ENCODE measurements at places on chromosomes 7 and 10.
A peak's percentile ranks its signal among the peaks of the same experiment; 100 is the strongest.

DNA sequence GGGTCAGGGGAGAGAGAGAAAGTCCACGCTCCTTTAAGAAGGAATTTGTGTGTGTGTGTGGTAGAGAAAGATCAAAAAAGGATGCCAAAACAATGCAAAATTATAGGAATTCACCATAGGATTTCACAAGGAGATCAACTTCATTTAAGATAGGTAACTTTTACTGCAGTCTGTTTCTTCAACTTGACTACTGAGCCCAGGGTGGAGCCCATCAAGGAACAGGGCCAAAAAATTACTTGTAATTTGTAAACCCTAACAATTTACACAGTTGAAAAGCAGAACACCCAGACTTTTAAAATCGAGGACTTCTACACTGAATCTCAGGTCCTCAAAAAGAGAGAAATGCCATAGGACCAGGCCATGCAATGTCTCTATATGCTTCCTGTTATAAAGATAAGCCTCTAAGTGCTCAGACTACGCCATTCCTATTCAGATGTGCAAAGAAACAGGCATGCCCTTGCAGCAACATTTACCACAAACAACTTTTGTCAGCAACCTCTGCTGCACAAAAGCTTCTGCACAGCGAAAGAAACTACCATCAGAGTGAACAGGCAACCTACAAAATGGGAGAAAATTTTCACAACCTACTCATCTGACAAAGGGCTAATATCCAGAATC is 10.6 kb upstream of the GIMAP4 start:
- no peak for DNase-seq

DNA sequence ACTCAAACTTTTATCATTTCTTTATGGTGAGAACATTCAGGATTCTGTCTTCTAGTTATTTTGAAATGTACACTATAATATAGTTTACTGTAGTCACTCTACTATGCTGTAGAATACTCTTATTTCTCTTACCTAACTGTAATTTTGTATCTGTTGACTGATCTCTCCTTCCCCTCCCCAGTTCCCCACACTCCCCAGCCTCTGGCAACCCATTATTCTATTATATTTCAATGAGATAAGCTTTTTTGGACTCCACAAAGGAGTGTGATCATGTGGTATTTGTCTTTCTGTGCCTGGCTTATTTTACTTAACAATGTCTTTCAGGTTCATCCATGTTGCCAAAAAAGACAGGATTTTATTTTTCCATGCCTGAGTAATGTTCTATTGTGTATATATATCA is 71.4 kb upstream of the DYNC1I1 start:
- DNase-seq, result no peak

DNA sequence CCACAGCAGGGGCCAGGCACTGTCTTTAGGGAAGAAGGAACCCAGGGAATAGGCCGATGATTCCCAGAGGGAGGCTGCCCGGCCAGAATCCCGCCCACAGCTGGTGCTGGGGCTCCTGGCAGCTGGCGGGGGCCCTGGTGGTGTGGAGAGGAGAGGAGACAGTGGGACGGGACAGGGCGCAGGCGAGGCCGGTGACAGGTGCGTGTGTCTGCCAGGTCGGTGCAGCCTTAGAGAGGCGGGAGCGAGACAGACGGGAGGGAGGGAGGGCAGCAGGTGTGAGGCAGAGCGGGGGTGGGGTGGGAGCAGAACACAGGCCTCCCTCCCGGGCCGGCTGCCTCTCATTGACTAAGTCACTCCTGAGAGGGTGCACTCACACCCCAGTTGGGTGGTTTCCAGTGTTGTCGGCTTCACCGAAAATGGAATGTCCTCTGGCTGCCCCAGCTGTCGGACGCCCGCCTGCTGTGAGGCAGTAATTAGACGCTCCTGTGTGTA is 55.2 kb downstream of the ELFN1 start:
- DNase-seq, result no peak

DNA sequence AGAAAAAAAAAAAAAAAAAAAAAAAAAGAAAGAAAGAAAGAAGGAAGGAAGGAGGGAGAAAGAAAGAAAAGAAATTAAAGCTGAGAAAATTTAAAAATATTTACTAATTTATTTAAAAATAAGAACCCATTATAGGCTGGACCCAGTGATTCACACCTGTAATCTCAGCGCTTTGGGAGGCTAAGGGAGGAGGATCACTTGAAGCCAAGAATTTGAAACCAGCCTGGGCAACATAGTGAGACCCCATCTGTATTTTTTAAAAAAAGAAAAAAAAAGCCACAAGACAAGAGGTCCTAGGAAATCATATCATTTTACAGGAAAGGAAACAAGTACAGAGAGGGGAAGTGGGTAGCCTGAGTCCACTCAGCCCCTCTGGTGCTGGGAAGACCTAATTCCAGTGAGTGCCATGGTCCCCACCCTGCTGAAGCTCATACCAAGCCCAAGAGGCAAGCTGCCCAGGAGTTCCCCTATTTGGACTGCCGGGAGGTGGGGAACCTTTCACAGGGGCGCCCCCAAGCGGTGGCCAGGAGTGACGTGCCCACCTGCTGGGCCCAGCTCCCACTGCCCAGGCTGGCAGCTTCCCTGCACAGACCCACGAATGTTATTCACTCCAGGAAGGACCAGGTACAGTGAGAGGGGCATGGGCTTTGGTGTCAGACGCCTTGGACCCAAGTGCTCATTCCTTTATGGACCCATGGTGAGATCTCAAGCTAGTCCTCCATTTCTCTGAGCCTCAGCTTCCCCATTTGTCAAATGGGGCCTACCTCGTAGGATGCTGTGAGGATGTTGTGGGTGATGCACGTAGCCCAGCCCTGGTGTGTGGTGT is 133.6 kb downstream of the ZMIZ1 start:
- DNase-seq, result peak; percentile 77

DNA sequence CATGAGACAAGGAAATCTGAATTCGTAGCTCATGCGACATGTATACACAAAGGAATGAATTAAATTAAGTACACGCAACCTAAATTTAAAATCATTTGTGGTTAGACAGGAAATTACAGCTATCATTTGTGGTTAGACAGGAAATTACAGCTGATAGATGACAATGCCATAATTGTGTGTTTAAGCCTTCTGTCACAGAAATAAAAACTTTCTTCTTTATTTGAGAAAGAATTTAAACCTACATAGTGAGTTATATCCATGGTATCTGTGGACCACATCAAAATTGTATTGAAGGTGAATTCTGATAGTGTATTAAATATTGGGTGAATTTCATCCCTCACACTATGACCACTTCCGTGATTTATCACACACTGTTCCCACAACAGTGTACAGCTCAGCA is 362.9 kb downstream of the MAGI2 start:
- no peak for DNase-seq

DNA sequence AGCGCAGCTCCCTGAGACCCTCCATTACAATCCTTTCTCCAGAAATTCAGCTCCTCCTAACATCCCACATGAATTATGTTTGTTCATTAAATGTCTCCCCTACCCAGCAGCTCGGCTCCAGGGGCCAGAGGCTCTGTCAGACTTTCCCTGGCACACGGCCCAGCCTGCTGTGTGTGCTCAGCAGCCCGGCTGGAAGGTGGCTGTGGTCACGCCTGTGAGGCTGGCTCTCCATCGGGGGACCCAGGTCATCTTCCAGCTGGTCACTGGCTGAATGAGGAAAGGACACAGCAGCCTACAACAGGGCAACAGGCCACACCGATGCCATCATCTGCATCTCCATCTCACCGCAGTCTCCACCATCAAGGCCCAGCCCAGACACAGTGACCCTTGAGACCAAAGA is 219.8 kb downstream of the MAD1L1 start:
- no peak for DNase-seq

DNA sequence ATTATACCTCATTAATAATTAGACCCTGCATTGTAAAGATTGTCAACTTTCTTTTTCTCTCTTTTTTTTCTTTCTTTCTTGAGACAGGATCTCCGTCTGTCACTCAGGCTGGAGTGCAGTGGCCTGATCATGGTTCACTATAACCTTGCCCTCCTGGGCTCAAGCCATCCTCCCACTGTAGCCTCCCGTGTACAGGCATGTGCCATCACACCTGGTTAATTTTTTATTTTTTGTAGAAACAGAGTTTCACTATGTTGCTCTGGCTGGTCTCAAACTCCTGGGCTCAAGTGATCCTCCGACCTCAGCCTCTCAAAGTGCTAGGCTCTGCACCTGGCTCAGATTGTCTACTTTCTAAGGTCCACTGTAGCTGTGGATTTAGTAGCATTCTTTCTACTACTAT is 50.7 kb downstream of the MDFIC start:
- DNase-seq, result no peak

DNA sequence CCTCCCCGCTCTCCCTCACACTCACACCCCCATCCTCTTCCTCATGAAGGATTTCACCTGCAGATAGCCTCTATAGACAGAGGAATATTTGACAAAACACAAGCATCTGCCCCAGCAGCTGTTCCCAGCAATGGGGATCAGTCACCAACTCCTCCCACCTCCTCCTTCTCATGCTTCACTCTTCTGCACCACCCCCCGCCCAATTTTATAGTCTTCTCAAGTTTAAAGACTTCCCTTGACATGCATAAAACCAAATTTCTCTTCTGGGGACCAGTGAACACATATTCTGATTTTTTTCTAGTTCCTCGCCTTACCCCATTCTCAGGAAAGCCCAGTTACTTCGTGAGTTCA is 654.4 kb downstream of the LRMDA start:
- no peak for DNase-seq

- DNase-seq, result no peak
Measured at GRCh38 chr7:112334366-112334765, 115.9 kb upstream of the IFRD1 start.

DNA sequence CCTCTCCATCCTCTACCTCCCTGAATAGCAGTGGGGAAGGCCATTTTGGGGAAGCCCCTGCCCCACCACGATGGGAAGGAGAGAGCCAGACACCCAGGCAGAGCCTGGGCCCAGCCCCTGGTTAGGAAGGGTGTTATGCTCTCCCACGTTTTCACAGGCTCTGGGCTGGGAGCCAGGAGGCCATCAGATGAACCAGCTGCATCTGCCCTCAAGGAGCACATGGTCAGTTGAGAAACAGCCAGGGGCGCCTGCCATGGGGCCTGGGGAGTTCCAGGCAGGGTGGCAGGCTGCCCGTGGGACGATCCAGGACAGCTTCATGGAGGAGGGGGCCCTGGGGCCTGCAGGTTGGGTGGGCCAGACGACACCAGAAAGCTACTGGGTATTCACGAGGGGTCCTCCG is 47.5 kb downstream of the CAMK2B start:
- DNase-seq, result no peak

- DNase-seq, result no peak
Measured at GRCh38 chr10:64363687-64364086, 842.5 kb downstream of the REEP3 start.

- DNase-seq, result no peak
Measured at GRCh38 chr10:43224321-43224720, 42.5 kb downstream of the RASGEF1A start.

GRCh38 chr7:76071316-76072242 is 23.7 kb downstream of the MDH2 start:
- DNase-seq, result no peak

DNA sequence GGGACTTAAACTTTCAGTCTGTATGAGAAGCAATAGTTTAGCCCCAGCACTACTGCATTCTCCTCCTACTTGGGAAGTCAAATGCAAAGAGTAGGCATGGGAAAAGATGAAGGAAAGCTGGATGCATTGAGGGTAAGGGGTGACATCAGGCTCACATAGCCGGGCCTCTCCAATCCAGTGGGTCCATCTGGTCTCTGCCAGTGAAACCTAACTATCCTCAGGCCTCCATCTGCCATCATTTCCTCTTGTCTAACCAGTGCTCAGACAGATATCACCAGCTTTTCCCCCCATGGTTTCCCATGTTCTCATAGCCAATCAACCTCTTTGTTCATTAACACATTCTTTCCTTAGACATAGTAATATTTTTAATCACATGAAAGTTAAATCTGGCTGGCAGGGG is 118.3 kb downstream of the DGKI start:
- no peak for DNase-seq

GRCh38 chr10:14737808-14738545 is 36.7 kb downstream of the FAM107B start:
- no peak for DNase-seq

DNA sequence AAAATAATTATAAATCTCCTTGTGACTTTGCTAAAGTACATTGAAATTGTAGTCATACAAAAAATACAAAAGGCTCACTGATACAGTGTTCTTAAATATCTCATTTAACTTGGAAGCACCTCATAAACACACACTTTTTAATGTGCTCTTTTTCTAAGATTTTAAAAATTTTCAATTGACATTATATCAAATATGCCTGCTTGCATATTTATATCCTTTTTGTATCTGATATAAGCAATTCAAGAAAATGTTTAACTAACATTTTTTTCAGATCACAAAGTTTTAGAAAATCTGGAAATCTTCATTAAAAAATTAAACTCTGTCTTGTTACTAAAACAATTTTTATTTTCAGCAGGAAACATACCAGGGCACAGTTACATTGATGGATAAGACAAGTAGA is 661.5 kb downstream of the REEP3 start:
- no peak for DNase-seq

DNA sequence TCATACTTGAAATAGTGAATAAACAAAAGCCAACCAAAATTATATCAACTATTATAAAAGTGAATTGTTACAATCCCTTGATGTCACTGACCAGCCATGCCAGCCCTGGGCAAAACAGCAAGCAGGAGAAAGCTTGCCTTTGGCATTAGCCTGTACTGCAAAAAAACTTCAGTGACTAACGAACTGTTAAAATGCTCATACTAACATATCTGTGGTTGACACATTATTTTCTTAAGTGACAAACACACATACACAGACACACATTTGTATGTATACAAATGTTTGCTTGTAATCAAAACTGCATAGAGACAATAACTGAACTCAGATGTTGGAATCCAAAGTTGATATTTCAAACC is 29.5 kb downstream of the CHCHD3 start:
- no peak for DNase-seq

DNA sequence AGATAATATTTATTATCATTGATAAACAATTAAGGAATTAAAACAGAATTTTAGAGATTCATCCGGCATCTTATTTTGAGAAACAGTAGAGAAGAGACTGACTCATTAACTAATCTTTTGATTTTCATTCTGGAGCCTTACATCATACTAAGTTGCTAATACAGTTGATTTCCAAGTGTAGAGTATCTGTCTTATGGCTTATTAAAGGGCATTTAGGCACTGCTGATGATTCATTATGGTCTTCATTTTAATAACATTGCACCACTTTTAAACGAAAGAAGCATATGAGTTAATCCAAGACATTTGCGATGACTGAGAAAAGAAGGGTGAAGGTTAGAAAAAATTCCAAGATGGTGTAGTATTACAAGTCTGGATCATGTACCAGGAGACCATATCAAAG is 186.0 kb upstream of the CACNA2D1 start:
- no peak for DNase-seq

- DNase-seq, result no peak
Measured at GRCh38 chr10:87668324-87669074, 8.8 kb downstream of the PAPSS2 start.

GRCh38 chr7:1977059-1977875 is 255.5 kb downstream of the MAD1L1 start:
- DNase-seq, result no peak

GRCh38 chr7:66859794-66860645 is 61.0 kb upstream of the TMEM248 start:
- no peak for DNase-seq

- no peak for DNase-seq
Measured at GRCh38 chr7:139648941-139649425, 125.5 kb downstream of the CLEC2L start.
